ENCODE measurements at places on chromosomes 16 and 17.

- no peak for DNase-seq
Observed at GRCh38 chr16:65576631-65577030, 454.8 kb upstream of the CDH11 start.

- no peak for DNase-seq
Observed at GRCh38 chr17:31738996-31739699, 119.9 kb downstream of the COPRS start.

- DNase-seq, result no peak
Observed at GRCh38 chr16:47458331-47458730, 2.5 kb downstream of the ITFG1 start.

- no peak for DNase-seq
Observed at GRCh38 chr16:87233928-87234327, 83.3 kb downstream of the C16orf95 start.

DNA sequence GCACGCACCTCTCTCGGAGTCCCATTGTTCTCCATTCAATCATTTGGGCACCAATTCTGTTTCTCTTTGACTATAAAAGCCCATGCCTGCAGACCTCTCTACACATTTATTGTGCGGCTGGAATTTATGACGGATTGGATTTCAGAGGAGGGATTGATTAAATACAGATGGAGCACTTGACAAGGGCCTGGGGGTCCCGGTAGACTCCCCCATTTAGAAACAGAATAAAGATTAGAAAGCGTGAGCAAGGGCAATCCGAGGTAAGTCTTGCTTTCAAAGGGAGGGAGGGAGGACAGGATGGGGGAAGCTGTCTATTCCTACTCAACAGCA, 15.1 kb upstream of the PITPNM3 start:
- no peak for DNase-seq

GRCh38 chr16:10729104-10730048, 14.3 kb upstream of the NUBP1 start:
- no peak for DNase-seq

DNA sequence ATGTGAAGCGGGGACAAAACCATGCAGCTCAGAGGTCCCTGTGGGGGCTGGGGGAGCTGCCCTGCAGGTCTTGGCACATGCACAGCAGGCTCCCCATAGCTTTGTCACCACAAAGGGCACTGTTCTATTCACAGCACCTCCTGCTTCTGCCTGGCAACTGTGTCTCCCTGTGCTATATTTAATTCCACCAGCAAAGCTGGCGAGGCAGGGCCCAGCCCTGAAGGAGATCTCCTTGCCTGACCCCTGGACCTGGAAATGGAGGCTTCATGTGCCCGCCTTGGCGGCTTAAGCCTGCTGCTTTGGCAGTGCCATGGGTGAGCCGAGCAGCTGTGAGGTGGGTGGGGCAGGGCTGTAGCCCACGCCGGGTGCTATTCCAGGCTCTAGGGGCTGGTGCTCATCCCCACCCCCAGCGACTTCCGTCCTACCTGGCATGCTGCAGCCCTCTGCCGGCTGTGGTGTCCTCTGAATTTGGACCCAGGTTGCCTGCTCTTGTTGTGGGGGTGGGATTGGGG, 6.8 kb downstream of the LDHD start:
- DNase-seq, result no peak

- no peak for DNase-seq
Observed at GRCh38 chr16:35585411-35585810, 2126.0 kb downstream of the TP53TG3F start.

- DNase-seq, result no peak
Observed at GRCh38 chr16:55323637-55324271, at the start of gene IRX6. Gene IRX6, plus strand, starts transcription at chr16:55324203. Its CDS starts 889 bp downstream, at chr16:55325092.

- DNase-seq, result no peak
Observed at GRCh38 chr17:48755356-48755755, 26.8 kb upstream of the HOXB13 start.

DNA sequence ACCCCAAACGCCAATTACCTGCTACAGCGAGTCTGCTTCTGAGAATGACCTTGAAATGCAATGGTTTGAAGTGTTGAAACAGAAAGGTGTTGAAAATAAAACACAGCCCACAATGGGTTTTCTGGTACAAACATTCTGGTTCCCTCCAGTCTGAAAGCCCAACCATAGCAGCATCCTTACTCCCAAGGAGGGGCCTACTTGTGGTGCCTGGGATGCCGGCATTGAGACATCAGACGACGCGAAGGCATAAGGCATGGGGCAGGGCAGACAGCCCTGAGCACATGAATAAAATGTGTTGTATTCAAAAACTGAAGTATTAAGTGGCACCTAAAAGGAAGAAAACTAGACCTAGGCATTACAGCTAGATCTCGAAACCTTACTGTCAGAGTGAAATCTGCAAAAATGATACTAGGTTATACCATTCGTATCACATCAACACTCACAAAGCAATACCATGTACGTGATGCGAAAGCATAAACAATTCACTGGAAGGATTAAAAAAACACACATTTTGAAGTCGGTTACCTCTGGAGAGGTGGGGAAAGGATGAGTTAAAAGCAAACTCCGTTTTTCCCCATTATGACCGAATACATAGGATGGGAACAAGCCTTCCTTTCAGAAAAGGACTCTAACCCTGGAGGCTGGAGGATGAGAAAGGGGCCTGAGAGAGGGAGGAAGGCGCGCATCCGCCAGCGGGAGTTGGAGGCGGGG, 702 bp downstream of the NUDT21 start:
- no peak for DNase-seq

- DNase-seq, result no peak
Observed at GRCh38 chr16:12679660-12680272, 123.9 kb downstream of the CPPED1 start.

- no peak for DNase-seq
Observed at GRCh38 chr17:75601057-75601987, 13.7 kb downstream of the MYO15B start.

- no peak for DNase-seq
Observed at GRCh38 chr16:85188822-85189672, 76.8 kb upstream of the CIBAR2 start.

GRCh38 chr16:660459-661183, 7.3 kb upstream of the RHOT2 start:
- DNase-seq, result no peak

- peak; percentile 93 for DNase-seq
Observed at GRCh38 chr17:45225964-45226530, 4.4 kb downstream of the FMNL1 start.

DNA sequence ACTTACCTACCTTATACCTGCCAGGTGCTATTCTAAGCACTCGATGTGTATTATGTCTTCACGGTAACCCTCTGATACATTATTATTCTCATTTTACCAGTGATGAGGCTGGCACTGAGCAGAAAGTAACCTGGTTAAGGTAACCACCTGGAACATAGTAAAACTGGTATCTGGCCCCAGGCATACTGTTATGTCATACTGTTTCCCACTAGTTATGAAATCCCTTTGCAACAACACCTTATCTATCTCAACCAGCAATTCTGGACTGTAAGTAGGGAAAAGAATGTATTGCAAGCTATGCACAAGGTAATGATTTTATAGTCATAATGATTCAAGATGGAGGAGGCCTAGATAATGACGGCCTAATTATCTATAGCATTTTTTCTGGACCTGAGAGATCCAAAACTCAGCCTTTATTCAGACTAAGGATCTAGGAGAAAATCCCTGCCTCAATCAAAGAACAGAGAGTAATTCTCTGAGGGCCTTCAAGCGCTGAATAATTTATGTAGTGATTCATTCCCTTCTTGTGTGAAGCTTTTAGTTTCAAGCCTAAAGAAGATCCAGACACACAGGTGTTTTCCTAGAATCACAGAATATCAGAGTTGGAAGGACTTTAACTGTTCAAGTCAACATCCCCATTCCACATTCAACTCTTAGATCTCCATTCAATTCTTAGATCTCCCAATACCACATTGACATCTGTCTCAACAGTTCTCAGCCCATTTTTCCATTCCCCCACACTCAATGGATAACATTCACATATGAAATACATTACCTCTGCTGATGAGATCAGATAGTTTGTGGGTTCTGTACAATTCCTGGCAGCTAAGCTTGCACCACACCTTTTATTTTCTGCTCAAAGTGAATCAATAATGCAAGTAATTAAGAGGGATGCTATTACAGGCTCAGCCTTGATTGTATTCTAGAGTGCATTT, 14.9 kb upstream of the MMD start:
- no peak for DNase-seq

DNA sequence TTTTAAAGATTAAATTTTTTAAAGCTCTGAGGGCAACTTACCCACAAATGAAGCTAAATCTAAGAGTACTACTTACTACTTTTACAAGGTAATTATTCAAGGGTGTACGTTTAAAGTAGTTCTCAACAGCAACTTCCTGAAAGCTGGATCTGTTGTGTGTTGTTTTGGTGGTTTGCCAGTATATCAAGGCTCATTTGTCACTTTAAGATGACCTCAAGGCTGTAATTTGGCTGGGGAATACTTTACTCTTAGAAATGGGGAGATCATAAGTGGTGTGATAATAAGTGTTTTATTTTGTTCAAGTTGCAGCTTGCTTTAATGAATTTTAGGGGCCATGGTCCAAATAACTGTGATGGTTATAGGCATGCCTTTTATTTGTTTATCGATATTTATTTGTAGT, 30.4 kb downstream of the AP2B1 start:
- no peak for DNase-seq

DNA sequence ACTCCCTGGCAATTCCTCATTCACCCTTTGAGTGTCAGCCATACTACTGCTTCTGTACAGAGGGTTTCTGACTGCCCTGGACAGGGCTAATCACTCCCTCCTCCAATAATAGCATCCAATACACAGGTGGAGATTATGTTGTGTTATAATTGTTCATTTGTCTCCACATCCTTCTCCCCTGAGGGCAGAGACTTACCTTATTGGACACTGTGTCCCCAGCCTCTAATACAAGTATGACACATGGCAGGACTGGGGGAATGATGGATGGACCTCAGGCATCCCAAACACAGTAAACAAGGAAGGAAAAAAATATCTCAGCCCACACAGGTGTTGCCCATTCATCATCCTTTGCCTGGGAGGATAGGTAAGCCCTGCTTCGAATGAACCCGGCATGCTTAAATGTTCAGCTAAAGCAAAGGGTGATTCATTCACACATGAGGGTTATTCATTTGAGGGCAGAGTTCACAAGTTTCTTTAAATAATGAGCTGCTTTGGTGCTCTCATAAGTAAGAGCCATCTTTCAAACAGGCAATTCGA, 34.8 kb downstream of the MMD start:
- DNase-seq, result no peak

- no peak for DNase-seq
Observed at GRCh38 chr16:51461255-51461654, 310.2 kb upstream of the SALL1 start.

DNA sequence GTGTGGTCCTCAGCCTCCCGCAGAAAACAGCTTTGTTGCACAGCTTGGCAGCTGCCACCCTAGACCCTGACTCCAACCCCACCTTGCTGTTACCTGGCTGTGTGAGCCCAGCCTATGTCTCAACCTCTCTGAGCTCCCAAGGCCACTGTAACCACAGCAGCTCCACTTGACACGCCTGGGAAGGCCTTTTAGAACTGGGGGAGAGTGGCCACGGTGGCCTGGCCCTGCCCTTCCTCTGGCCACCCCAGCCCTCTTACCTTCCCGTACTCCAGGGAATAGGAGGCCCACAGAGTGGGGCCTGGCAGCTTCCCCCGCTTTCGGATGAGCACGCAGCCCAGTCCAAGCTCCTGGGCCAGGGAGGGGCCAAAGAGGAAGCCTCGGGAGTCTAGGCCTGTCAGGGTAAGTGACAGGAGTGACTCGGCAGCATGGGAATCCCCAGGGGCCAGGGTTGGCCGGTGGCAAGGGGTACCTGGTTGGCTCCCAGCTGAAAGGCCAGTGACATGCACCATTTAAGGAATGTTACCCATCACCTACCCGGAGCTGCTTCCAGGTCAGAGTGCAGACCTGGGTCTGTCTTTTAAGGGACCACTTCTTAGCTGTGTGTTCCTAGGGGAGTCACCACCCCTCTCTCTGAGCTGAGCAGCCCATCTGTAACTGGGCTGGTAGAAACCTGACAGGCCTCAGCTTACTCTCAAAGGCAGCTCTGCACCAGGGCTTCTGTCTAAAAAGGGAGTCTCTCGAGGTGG, 1.4 kb downstream of the APRT start:
- no peak for DNase-seq

DNA sequence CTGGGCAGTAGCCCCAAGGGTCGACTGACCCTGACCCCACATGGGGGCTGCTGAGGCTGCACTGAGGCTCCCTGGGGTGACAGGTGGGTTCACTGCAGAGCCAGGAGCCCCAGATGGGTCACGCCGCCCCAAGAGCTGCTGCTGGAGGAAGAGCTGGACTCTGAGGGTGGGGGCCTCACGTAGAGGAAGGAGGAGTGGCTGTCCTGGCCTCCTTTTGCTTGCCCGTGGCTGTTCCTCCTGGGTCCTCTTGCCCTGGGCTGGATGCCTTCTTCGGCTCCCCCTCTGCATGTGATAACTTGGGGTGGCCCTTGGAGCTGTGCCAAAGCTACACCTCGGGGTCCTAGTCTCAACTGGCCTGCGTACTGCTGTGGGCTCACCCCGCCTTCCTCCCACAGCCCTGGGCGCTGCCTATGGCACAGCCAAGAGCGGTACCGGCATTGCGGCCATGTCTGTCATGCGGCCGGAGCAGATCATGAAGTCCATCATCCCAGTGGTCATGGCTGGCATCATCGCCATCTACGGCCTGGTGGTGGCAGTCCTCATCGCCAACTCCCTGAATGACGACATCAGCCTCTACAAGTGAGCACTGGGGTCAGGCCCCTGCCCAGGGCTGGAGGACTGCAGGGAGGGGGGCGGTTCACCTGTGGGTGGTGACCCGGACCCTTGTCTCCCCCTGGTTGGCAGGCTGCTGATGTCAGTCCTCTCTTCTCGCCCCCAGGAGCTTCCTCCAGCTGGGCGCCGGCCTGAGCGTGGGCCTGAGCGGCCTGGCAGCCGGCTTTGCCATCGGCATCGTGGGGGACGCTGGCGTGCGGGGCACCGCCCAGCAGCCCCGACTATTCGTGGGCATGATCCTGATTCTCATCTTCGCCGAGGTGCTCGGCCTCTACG, 1.1 kb upstream of the AMDHD2 start:
- no peak for DNase-seq

DNA sequence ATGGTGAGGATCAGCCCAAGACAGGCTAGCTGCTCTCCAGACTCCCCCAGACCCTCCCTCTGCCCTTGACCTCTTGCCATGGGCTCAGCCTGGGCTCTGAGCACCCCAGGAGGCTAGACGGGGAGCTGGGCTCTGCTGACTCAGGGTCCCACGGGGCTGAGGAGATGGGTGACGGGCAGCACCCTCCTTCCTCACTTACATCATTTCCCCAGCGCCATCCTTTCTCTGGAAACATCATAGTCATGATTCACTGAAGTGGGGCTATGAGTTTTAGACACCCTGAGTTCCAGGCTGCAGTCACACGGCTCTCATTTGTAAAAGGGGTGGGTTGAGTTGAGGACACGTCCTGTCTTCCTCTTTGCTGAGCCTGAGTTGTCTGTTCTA, 3.0 kb upstream of the ITGAX start:
- no peak for DNase-seq

- no peak for DNase-seq
Observed at GRCh38 chr17:78527345-78527744, 49.9 kb downstream of the DNAH17 start.

- DNase-seq, result no peak
Observed at GRCh38 chr16:12321311-12321842, 344.8 kb downstream of the SNX29 start.

- peak; percentile 46 for DNase-seq
Observed at GRCh38 chr17:73192894-73193701, at the start of gene COG1. Gene COG1, plus strand, starts transcription at chr17:73193055. Its CDS starts 15 bp downstream, at chr17:73193070.

GRCh38 chr16:74623214-74623838, 16.4 kb upstream of the GLG1 start:
- DNase-seq, result no peak

Measured in stimulated activated CD8-positive, alpha-beta memory T cell treated with anti-CD3 and anti-CD28 coated beads, Interleukin-15, amount 100 ng/mL, for 4 hours (primary cell).